ENCODE measurements at places on chromosomes 1 and 21.

GRCh38 chr1:106814418-106814817 is 242.1 kb upstream of the PRMT6 start:
- DNase-seq: no peak

DNA sequence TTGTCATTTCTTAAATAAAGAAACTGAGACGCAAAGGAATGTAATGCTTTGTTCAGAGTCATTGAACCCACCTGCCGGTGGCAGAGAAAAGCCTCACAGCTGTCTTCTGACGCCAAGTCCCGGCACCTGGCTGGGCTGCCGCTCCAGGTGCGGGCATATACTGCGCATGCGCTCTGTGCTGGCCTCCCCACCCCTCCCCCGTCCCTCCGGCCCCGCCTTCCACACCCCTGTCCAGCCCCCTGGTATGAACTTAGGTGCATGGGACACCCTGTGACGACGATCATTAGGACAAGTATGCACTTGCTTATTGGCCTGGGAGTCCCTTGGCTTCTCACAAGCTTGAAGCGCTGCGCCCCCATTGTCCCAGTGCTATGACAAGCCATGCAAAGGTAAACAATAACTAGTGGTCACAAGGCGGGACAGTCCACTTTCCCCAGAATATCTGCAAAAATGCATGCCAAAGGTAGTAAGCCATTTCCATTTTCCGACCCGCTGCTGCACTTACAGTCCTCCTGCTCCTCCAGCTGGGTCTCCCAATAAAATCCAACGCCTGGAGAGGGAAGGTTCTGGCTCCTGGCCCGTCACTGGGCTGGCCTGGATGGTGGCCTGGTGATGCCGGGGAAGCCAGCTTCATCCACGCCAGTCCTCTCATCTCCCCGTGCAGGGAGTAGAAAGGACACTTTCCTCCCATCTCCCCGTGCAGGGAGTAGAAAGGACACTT is 100.4 kb downstream of the PSMG1 start:
- DNase-seq: no peak

DNA sequence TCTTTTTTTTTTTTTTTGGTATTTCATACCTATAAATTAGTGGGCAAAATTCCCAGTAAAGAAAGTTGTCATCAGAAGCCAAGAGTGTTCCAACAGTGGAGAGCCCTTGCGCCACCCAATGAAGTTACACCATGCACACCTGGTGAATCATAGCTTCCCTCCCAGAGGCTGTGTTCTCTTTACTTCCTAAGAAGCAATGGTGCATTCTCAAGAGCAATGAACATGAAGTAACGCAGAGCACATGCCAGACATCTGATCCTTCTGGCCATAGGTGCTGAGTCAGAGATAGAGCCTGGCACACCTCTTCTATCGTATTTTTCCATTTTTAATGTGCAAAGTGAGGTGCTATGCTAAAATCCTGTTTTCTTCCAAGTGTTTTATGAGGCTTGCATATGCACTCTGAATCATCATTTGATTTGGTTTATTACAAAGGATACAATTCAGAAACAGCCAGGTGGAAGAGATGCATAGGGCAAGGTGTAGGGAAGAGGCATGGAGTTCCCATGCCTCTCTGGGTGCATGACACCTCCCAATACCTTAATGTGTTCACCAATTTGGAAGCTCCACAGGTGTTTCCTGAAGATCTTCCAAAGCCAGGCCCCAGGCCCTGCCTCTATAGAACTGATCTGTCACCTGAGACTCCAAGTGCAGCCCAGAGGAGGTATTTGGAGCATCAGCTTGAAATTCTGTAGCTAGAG is 408.0 kb downstream of the SIPA1L2 start:
- DNase-seq: no peak

DNA sequence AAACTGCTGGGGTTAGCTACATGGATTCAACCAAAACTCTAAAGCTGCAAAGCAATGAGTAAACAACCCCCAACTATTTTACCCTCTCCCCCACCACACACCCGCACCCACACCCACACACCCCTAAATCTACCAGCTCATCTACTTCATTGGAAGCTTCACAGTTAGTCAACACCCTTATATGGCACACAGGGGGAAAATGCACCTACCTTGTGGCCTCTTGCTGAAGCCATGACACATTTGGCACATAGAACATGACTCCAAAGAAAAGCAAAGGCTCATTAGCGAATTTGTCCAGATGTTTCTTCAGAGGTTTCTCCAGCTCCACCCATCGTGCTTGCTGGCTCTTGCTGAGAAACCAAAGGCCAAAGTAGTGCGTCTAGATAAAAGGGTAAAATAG is 99.8 kb downstream of the PTPN14 start:
- peak; percentile 36 for DNase-seq

GRCh38 chr1:227950735-227951346 is 3.1 kb upstream of the WNT9A start:
- no peak for DNase-seq

- peak; percentile 11 for DNase-seq
These were observed 179.2 kb downstream of the PATJ start for GRCh38 chr1:61921435-61921834.

- DNase-seq: no peak
These were observed 103.3 kb downstream of the GDAP2 start for GRCh38 chr1:117826119-117826518.

DNA sequence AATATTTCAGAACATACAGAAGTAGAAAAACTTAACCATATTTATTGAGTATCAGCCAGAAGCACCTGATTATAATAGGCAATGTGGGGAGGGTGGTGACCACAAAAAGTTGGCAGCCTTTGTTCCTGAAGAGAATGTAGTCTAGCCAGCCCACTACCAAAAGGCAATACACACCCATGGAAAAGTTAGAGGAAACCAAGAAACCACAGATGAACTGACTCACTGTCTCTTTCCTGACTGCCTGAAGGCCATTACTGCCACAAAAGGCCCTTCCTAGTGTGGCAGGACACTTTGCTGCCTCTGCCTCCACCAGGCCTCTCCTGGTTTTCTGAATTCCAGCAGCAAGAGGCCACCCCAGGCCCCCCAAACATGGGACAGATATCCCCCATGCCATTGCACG is 14.6 kb upstream of the PROX1 start:
- DNase-seq: no peak

DNA sequence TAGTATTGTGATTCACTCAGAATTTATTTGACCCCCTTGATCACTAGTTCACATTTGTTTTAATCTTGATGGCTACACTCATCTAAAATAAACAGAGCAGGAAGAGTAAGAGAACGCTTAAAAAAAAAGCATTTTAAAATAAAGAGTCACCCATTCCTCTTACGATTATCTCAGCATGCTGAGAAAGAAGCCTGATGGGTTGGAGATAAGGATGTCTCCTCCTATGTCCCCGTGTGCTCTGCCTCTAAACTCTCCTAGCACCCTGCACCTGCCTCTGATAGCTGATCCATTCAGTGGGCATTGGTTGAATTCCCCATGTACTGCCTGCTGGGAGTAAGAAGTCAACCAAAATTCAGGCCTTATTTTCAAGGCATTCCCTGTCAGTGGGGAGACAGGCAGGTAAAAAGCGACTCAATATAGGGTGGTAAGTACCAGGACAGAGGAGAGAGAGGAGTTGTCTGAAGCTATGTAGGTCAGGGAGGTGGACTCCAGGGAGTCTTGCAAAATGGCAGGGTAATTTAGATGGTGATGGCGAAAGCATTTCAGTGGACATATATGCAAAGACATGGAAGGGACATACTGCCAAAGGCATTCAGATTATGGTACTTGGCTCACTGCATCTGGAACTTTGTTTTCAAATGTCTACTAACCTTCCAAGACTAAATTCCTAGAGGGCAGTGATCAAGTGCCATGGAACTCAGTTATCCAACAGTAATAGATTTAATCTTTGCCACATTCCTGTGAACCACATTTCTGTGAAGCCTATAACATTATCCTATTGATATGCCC is 18.4 kb downstream of the ELAVL4 start:
- DNase-seq: peak; percentile 54

DNA sequence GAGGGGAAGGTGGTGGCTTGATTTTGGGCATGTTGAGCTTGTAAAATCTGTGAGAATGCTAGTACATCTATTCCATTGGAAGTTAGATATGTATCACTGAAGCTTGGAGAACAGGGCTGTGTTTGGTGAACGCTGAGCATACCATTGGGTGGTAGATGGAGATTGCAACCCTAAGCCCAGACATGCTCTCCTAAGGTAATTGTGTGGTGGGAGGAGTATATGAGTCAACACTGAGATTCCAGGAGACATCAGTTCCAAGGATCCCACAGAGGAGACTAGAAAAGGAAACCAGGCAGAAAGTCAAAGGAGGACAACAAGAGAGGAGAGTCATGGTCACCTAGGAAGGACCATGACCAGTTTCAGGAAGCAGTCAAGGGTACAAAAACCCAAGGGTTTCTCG is 60.4 kb downstream of the KIF21B start:
- DNase-seq: no peak

All from fibroblast of skin of back (primary cell).